RKO (cell line): ENCODE measurements at places on chromosomes 12 and 14.
A peak's percentile ranks its signal among the peaks of the same experiment; 100 is the strongest.

DNA sequence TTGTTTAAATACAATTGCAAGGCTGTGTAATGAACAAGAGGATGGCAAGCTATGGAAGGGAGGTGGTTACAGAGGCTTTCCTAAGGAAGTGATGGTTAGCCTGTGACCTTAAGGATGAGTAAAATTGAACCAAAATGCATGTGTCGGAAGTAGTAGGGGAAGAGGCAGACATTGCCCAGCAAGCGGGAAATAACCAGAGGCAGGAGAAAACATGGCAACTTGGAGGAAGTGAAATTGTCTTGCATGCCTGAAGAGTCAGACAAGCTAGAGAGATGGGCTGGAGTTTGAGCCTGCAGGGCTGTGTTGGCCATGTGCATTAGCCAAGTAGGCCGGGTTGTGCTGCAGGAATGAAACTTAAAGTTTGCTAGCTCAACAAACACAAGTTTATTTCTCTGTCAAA, 96.2 kb downstream of the BTG1 start:
- DNase-seq = no peak

DNA sequence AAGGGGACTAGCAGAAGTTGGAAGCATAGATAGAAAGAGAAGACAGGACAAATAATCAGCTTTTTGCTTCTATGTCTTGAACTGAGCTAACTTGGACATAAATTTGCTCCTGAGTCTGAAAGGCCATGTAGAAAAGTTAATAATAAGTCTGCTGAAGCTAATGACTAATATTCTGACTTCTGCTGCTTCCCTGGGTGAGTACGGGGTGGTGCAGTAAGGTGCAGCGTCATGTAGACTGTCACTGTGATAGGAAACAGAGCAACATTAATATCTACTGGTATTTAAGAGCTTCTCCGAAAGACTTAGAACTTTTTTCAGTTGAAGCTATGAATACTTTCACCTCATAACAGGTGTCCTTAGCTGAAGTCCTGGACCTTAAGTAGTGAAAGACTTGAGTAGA, 34.1 kb upstream of the CPM start:
- DNase-seq = no peak

DNA sequence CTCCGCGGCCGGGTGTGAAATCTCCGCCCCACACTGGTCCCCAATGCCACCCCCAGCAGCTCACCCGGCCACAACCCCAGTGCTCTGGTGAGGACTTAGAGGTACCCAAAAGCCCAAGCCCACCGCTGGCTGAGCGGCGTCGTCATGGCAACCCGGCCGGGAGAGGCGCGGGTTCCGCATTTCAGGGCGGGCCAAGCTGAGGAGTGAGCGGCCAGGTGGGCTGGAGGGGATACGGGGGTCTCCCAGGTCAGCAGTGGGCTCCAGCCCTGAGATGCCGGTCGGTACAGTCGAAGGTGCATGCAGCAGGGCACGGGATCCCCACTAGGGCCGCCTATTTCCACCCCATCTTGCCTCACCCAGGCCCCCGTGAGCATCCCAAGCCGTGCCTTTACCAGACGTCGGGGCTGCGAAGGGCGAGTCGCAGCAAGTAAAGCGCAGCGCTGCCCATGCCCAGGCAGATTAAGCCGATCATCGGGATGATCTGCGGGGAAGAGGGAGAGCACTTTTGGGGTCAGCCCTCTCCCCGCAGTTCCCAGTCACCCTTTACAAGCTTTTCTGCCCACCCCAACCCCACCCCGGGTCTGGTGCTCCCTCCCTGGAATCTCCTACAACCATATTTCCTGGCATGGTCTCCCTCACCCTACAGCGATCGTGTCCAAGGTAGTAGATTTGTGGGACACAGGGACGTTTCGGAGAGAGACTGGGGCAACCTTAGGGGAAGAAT, 6.9 kb downstream of the SHMT2 start:
- DNase-seq = no peak

DNA sequence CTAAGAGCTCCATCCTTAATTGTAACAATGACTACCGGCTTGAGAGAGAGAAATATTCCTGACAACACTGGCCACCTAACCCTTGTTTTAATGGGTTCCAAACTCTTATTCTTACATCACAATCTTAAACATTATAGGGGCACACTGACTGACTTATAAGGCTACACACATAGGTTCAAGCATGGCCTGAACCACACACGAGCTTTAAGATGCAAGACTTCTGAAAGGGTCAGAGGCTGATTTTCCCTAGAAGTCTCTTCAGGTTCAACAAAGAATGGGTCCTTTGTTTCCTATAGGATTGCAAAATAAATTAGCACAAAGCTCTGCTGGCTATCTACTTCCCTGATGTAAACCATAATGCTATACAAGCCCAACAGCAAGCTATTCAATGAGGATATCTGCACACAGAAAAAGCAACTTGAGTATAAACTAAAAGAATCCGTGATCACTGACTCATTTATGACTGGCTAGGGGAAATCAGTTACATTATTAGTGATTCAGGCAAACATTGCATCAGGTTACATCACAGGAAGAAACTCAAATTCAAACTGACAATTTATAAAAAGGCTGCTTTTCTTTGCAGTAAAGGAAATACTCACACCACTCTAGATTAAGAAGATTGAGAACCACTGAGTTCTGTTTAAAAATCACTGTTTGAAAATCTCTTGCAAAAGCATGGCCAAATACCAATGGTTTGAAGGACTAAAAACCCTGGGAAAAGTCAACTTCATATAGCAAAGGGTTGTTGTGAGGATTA, 8.5 kb downstream of the BTG1 start:
- peak; percentile 73 for DNase-seq

DNA sequence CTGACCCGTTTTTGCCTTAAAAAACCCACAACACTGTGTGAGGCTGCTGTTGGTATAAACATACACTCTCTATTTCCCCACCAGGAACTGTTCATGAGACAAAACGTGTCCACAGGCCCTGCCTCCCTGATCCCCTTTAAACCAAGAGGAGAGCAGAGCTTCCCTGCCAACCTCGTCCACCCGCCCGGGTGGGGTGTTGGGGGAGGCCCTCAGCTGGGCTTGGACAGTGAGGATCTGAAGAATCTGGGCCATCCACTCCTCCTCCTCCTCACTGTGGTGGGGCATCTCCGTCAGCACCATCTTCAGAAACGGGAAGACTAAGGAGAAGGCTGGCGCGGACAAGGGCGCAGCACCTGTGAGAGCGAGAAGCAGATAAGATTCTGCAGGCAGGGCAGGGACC, 36.8 kb downstream of the GCN1 start:
- DNase-seq = no peak

- no peak for DNase-seq
Observed at GRCh38 chr14:101070540-101071492, 167.3 kb upstream of the RTL1 start.

DNA sequence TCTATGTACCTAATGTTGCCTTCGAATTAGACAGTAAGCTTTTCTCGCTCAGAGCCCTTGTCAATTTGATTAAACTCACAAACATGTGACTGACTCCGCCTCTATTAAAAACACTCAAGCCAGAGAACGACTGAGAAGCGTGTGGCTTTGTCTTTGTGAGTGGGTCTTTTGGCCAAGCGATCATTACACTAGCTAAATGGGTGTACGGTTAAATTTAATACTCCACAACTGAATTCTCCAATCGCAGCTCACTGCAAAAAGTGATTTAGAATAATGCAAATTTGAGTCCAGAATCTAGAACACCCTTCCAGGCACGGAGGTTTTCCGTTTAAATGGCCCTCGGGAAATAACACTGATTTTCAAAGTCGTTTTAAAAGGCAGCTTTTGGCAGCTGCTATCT, 253.7 kb downstream of the EFCAB11 start:
- no peak for DNase-seq

DNA sequence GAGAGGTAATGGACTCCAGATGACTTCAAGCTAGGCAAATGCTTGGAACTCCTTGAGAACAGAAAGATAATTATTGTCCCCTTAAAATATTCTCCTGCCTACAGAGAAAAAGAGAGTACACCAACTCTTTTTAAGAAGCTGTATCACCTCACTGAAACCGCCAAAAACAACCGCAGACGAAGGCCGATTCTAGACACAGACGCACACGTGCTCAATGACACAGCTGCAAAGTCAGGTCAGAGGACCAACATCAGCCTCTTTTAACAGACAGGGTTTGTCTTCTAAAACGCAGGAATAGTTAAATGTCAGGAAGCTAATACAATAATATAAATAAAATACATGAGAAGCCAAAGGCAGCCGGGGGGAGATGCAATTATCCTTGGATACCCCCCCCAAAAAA, 19.0 kb downstream of the SLC15A4 start:
- no peak for DNase-seq

GRCh38 chr14:61514927-61515326, 180.4 kb upstream of the HIF1A start:
- DNase-seq = no peak

GRCh38 chr12:113322343-113322742, 12.6 kb downstream of the SLC8B1 start:
- peak; percentile 66 for DNase-seq

DNA sequence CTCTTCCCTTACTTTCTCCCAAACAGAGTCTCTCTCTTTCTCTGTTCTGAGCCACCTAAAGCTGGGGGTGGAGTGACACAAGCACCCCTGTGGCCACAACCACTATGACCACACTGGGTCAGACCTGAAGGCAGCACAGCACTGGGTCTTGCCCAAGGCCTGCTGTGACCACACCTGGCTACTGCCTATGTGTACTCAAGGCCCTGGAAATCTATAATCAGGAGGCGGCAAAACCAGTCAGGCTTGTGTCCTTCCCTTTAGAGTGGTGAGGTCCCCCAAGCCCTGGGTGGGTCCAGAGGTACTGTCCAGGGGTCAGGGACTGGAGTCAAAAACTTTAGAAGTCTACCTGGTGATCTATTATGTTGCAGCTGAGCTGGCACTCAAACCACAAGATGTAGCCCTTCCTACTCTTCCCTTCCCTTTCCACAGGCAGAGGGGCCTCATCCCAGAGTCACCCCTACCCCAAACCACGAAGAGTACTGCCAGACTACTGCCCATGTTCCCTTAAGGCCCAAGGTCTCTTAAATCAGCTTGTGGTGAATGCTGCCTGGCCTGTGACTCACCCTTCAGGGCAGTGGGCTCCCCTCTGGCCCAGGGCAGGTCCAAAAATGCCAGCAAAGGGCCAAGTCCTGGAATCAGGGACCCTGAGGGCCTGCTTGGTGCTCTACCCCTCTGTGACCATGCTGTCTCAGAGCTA, 179.8 kb upstream of the DYRK2 start:
- no peak for DNase-seq

GRCh38 chr12:5904969-5905368, 40.1 kb downstream of the ANO2 start:
- no peak for DNase-seq

DNA sequence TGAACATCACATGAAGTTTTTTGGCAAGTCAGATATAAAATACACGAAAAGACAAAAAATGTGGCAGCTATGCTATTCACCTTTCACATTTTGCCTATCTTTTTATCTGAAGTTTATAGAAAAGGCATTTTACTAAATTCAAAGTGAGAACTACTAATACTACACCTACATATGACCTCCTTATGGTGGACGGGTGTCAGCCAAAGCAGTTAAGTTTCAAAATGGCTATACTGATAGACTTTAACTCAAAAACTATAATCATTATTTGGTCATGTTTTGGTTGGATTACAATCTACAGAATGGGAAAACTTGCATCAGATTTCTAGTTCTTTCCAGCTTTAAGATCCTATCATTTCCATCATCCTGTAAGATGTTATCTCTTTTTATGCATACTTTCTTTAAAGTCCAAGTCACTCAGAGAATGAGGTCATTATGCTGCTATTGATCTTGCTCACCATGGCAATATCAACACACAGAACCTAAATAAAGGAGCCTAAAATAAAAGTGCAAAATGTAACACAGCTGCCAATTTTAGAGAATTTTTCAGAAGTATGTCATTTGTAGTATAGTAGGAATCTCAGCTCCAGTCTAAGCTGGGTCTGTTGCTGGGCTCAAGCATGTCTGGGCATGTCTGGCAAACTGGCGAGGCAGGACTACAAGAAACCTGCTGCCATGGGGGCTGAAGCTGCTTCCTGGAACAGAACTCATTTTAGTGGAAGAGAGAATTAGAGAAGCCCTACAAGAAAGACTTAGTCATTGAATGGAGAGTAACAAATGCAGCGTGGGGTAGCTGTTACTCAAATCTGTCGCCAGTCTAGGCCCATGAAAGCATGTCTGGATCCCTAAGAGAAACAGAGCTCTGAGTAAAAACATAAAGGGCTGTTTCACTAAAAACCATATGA, 7.6 kb upstream of the AEBP2 start:
- no peak for DNase-seq

- no peak for DNase-seq
Observed at GRCh38 chr14:98174041-98174440, 1098.0 kb downstream of the BCL11B start.

DNA sequence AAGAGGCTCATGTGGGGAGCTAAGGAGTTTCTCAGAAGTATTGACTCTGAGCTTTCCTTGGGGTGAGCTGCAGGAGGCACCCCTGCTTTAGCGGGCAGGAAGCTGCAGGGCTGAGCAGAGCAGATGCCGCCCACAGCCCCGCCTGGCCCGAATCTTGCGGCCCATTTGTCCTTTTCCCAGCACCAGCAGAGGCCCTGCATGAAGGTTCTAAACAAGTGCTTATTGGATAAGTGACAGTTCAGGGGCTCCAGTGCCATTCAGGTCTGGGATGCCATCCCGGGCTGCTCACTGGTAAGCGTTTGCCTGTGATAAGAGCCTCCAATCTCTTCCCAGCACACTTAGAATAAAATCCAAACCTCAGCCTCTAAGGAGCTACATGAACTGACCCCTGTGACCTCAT, 11.4 kb downstream of the RILPL1 start:
- DNase-seq = no peak

- DNase-seq = no peak
Observed at GRCh38 chr14:74936151-74936550, 13.1 kb upstream of the RPS6KL1 start.

GRCh38 chr14:98114122-98114895, 1157.7 kb downstream of the BCL11B start:
- no peak for DNase-seq

DNA sequence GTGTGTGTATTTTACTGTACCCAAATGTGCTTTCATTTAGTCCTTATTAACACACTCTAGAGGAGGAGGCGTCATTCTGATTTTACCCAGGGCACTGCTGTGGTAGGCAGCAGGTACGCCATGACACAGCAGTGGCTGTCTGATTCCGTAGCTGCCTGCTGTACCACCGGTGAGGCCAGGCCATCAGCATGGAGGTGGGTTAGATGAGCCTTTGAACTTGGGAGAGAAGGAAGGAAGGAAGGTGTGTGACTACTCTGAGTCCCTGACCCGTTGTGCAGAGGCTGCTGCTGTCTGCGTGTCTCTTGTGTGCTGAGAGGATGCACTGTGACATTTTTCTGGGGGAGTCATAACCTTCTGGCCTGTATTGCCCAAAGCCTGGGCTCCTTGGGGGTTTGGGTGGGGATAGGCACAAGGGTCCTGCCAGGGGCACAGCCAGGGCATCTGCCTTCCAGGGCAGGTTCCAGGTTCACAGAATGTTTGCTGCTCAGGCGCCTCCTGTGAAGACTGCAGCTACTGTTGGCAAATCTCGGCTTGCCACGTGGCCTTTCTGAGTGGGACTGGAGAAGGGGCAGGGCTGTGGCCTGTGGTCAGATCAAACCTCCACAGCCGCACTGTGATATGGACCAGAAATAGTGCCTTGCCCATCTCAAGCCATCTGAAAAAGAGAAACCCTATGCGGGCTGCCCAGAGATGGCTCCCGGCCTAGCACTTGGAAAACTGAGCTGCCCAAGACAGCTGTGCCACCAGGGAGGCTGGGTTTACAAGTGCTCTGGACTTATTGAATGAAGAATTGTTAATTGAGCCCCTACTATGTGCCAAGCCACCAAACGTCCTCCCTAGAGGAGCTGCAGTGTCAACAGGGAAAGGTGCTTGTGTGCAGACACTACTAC, 47.1 kb downstream of the MLXIP start:
- DNase-seq = no peak
